ENCODE measurements at places on chromosomes 7 and 10.

DNA sequence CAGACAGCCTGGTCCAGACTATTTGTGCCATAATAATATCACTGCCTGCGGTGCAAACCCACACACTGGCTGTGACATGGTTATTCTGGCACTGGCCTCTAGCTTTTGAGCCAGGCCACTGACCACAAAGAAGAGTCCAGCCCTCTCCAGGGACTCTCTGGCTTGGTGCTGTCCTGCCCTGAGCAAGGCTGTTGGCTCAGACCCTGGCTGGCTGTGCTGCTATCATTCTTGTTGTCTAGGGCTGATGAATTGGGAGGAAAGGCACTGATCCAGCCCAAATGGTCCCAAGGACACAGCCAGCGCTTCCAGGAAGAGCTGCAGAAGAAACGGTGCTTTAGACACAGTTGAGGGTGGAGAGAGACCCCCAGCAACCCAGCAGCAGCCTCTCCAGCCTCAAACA lies 80.8 kb downstream of the TMEM130 start:
- no peak for DNase-seq

DNA sequence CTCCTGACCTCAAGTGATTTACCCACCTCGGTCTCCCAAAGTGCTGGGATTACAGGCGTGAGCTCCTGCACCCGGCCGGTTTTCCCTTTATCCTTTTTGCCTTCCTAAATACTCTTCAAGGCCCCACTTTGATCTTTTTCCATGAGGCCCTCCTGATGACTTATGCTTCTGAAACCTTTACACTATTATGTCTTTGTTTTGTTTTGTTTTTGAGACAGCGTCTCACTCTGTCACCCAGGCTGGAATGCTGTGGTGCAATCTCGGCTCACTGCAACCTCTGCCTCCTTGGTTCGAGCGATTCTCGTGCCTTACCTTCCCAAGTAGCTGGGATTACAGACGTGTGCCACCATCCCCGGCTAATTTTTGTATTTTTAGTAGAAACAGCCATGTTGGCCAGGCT lies 3.8 kb downstream of the STMP1 start:
- no peak for DNase-seq

- DNase-seq = no peak
Observed at GRCh38 chr7:7913504-7913903, 55.1 kb upstream of the GLCCI1 start.

DNA sequence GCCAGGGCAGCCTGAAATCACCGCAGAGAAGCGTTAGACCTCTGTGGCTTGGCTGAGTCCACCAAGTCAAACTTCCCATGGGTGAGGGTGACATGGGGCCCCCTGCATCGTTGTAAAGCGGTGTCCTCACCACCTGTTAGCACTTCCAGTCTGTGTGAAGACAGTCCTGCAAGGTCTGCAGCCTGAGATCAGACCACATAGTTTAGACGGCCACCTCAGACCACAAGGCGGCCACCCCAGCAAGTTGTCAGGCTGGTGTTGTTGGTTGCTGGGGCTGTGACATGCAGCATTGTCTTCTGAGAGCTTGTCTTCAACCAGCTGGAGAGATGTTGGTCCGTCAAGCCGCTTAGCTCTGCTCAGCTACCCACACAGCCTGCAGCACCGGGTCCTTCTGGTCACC lies 44.1 kb upstream of the TARP start:
- DNase-seq = no peak

DNA sequence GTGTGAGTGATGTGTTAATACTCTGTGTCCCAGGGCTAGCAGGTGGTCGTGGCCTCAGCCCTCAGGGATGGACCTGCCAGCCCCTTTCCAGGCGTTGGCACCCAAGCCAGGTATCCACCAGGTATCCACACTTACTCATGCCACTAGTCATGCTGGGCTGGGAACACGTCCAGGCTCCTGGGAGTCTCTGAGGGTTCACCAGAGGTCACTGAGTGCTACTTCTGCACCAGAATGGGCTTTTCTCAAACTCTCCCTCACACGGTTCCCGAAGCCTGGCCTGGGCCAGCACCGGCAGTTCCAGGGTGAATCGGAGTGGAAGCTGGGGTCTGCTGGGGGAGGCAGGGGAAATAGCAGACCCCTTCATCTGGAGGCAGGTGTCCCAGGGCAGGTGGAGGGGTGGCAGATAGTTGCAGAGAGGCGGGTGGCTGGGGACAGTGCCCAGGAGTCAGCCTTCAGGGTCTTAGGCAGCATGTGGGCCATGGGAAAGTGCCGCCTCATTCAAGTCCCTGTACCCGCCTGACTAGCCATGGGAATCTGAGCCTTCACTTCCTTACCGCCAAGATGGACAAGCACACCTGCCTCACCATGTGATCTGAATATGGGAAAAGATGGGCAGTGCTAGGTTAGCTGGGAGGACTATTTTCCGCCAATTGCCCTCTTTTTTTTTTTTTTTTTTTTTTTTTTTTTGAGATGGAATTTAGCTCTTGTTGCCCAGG lies 95.5 kb upstream of the GTF2I start:
- no peak for DNase-seq

DNA sequence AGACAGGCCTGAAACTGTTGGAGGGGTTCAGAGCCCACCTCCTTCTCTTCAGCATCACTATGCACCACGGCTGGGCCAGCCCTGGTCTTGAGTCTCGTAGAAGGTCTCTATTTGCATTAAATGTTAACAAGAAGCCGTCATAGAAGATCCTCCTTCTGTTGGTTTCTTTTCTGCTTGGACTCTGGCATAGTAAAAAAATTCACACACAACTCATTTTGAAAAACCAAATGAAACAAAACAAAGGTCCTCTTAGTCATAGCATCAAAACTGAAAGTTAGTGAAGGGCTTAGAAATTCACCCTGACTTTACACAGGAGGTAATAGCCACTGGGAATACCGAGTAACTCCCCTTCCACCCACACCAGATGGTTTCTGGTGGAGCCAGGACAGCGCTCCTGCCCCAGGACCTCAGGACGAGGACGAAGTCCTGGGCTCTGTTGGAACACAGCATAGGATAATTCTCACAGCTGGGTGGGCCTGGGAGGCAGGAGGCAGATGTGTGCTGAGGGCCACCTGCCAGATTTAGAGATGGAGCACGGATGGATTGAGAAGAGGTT lies 248.4 kb upstream of the KLF6 start:
- peak; percentile 78 for DNase-seq

GRCh38 chr10:70221030-70221429 lies 12.2 kb downstream of the PPA1 start:
- no peak for DNase-seq

DNA sequence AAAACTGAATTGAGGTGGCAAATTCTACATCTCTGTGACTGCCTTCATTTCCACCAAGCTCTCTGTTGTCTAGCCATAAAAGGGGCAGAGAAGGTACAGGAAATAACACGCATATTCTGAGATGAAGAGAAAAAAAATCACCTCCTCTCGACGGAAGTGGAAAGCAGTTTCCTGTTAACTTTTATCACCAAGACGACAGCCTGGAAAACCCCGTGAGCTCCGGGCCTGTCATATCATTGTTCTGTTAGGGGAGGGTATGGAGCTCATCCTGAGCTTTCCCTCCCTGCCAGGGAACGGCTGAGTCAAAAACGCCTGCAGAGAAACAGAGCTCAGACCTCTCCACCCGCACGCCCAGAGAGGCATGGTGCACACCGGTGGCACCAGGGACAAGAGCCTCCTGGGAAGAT lies 200.3 kb downstream of the PRPF18 start:
- DNase-seq = peak; percentile 76

- no peak for DNase-seq
Observed at GRCh38 chr10:95134490-95134889, 59.5 kb upstream of the ACSM6 start.

- DNase-seq = no peak
Observed at GRCh38 chr10:127618797-127619196, 69.7 kb downstream of the NPS start.

DNA sequence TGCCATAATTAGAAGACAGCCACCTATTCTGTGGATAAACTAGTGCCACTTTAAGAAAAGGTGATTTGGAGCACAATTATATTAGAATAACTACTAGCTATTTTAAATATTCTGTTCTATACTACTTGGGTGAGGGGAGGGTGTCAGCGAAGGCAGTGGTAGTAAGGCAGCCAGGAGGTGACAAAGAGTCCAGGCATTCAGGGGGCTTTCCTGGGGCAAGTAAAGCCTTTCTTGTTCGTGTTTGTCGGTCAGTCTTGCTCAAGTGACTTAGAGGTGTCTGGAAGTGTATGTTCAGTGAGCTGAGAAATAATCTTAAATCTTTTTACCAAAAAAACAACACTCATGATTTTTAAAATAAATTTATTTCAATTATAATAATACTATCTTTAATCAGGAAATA lies 34.4 kb downstream of the ADD3 start:
- no peak for DNase-seq

DNA sequence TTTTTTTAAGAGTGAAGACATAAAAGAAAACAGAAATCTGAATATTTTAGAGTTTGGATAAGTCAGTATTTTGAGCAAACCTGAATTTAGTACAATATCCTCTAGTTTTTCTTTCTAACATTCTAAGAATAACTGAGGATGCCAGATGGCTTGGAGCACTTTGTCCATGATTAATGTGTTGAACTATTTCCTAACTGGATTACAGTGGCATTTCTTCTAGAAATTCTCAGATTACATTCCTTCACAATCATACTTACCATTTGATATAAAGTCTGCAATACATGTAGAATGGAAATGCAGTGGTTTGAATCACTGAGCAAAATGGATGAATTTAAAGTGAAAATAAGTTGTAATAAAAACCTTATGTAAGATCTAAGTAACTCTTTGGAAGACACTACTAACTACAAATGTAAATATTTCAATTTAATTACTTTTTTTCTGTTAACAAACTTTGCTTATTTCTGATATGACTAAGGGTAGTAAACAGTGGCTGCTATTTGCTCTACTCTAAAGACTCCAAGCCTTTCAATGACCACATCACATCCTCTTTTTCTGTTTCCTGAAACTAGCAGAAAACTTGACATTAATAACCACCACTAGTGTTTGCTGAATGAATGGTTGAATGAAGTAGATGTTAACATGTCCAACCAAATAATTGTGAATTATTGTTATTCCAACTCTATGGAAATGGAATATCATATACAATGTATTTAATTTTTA lies 102.8 kb downstream of the PRKG1 start:
- no peak for DNase-seq

GRCh38 chr10:28219251-28219650 lies 83.6 kb downstream of the MPP7 start:
- no peak for DNase-seq

DNA sequence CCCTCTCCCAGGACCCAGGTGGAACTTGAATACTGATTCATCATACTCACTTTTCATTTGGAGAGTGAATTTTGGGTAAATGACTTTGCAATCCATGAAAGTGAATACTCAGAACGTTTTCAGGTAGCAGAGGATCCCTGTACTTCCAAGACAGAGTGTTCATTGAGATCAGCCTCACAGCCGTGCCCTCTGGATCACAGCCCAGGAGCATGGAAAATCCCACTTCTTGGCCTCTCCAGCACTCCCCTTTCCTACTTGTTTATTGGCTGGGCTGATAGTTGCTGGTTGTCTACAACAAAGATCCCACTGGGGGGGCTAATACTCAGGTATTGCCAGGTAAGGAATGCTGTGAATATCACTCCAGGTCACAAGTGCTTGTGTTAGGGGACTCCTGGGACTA lies 5.9 kb downstream of the GCK start:
- no peak for DNase-seq

GRCh38 chr7:128946936-128947830 lies 9.5 kb downstream of the IRF5 start:
- no peak for DNase-seq

DNA sequence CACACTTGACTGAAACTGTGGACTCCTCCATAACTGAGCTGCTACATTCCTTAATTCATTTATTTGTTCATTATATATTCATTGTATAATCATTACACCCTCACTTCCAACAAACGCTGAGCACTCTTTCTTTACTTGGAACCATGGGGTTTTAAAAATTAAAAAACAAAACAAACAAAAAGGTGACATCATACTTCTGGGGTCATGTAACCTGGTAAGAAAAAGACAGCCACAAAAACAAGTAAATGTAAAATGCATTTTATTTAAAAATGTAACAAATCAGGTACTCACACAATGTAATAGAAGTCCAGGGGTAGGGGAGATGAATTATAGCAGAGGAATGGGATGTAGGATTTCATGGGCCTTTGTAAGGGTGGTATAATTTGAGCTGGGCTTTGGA lies 25.1 kb downstream of the PLEKHS1 start:
- DNase-seq = no peak

GRCh38 chr7:35351466-35351865 lies 97.6 kb upstream of the TBX20 start:
- DNase-seq = no peak

- DNase-seq = no peak
Observed at GRCh38 chr7:152909683-152910544, 150.4 kb downstream of the ACTR3B start.

GRCh38 chr10:65355141-65355680 lies 1570.6 kb upstream of the LRRTM3 start:
- no peak for DNase-seq

GRCh38 chr10:93059975-93060886 lies at the start of gene CYP26C1:
Gene CYP26C1 (plus strand): TSS chr10:93060798. CDS start chr10:93061264, 466 bp downstream.
- no peak for DNase-seq

- no peak for DNase-seq
Observed at GRCh38 chr7:99331002-99331401, 5.3 kb downstream of the ARPC1A start.

- DNase-seq = no peak
Observed at GRCh38 chr7:76351372-76351771, 7.4 kb downstream of the YWHAG start.

GRCh38 chr10:33621101-33621500 lies 286.6 kb upstream of the NRP1 start:
- DNase-seq = no peak

All from GM10248 (cell line).